Left lobe of liver (tissue), 2 donors: ENCODE measurements at places on chromosomes 7 and 10. TPM values are rescaled to one million over a fixed set of nuclear protein-coding genes. Genes with fewer than 3 reads are reported as not detected.

The SPAM1 gene
- total RNA-seq = not detected

The PLPP4 gene
- total RNA-seq = 0.48 TPM

The TMEM236 gene
- 0.15 TPM for total RNA-seq

The CYTH3 gene
- 3.8 TPM for total RNA-seq

The RAPGEF5 gene
- total RNA-seq = 21.2 TPM

The MYH16 gene
- total RNA-seq = not detected

The CALML3 gene
- total RNA-seq = not detected

The SPDYE2 gene
- total RNA-seq = not detected

The MEIG1 gene
- not detected for total RNA-seq

The HGF gene
- total RNA-seq = 19.2 TPM

The C7orf33 gene
- total RNA-seq = not detected

The PKD2L1 gene
- 0.20 TPM for total RNA-seq

The COA1 gene
- total RNA-seq = 16.0 TPM

The SPDYE1 gene
- not detected for total RNA-seq

The NUTM2A gene
- total RNA-seq = 1.1 TPM

The PTPN20 gene
- total RNA-seq = 0.08 TPM

The BTBD16 gene
- 1.5 TPM for total RNA-seq

DNA sequence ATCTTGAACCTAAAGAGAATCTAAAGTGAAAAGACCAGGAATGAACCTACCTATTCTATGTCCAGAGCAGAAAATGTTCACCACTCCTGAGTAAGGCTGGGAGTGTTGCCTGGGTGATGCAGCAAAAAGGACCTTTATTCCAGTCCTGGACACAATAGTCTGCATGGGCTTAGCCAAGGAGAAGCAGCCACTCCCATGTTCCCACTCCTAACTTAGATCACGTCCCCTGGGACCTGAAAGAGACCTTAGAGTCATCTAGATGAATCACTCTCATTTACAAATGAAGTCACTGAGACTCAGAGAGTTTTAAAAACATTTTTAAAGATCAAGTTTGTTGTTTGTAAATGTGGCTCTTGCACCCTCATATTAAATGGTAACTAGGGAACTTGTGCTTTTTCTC is 763.4 kb downstream of the KCNMA1 start:
- no peak for DNase-seq

- DNase-seq = no peak
Observed at GRCh38 chr10:13525663-13526062, 3.2 kb downstream of the BEND7 start.

DNA sequence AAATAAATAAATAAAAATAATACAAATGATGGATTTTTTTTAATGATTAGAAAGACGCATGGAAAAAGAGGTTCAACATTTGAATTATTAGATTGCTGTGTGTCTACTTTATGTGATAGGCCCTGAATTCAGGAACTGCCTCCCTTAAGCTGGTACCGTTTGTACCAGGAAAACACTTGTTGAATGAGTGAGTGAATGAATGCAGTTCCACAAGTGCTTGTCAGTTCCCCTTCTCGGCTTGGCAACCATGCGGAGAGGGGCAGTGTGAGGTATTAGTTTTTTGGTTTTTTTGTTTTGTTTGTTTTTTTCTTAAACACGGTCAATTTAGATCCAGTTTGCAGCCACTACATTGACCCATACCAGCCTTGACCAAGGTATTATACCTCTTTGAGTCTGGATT is 2.1 kb upstream of the DPY19L1 start:
- DNase-seq = no peak

GRCh38 chr10:44878706-44879530 is 32.2 kb upstream of the TMEM72 start:
- DNase-seq = peak; percentile 84

- DNase-seq = no peak
Observed at GRCh38 chr7:16023046-16023445, 336.6 kb upstream of the MEOX2 start.

GRCh38 chr10:26681076-26681475 is 16.4 kb upstream of the PDSS1 start:
- DNase-seq = no peak

- no peak for DNase-seq
Observed at GRCh38 chr10:6504296-6504695, 75.8 kb downstream of the PRKCQ start.

- no peak for DNase-seq
Observed at GRCh38 chr7:45118889-45119331, 7.4 kb upstream of the TBRG4 start.

- DNase-seq = no peak
Observed at GRCh38 chr7:104363355-104363754, 35.0 kb downstream of the LHFPL3 start.

DNA sequence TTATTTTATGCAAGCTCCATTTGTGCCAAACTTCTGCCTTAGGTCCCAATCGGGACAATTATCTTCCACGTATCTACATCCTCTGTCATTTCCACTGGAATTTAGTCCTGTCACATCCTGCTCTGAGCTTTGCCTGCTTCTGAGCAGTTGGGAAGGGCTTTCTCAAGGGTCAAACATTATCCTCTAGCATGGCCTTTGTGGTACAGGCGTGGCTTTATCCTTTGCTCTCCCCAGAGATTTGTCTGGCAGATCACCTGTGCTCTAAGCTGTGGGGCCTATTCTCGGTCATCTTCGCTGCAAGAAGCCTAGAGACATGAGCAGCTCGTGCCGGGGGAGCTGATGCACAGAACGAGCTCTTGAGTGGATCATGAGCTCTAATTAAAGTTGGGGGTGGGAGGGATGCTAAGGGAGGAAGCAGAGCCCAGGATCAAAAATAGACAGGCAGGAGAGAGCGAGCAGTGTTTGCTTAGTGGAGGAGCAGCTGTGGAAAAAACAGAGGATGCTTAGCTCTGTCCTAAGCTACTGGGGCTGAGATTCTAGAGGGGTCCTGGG is 19.8 kb upstream of the TMEM273 start:
- DNase-seq = no peak

DNA sequence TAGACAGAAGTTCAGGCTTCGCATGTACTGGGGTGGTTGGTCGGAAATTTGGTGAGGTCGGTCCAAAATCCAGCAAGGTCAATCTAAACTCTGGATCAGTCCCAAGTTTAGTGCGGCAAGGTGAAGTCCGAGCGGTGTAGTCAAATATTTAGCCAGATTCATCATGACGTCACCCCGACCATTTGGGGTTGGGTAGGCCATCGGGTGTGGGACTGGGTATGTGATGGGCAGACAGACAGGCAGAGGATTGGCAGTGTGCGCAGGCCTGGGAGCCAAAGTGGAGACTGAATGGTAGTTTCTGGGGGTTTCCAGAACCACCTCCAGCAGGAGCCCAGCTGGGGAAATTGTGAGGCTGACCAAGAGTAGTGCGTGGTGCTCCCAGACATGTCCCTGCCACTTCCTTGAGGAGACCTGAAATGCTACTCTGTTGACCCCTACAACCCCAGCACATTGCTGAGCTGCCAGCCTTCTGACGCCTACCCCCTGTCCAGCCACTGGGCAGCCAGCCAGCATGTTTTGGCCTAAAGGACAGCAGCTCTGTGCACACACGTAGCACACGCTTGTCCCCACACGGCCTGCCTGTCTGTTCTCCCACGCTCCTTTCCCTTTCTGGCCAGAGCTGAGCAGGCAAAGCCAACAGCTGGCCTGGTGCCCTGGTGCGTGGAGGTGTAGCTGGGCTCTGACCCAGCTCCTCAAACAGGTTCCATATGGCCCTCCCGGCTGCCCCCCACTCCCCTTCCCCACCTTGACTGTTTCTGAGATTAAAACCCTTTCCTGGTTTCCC is 55.9 kb downstream of the FAM241B start:
- peak; percentile 96 for DNase-seq

GRCh38 chr10:8071006-8071405 is 16.5 kb downstream of the GATA3 start:
- DNase-seq = no peak

- DNase-seq = peak; percentile 56
Observed at GRCh38 chr10:58299580-58299979, 30.6 kb downstream of the CISD1 start.

DNA sequence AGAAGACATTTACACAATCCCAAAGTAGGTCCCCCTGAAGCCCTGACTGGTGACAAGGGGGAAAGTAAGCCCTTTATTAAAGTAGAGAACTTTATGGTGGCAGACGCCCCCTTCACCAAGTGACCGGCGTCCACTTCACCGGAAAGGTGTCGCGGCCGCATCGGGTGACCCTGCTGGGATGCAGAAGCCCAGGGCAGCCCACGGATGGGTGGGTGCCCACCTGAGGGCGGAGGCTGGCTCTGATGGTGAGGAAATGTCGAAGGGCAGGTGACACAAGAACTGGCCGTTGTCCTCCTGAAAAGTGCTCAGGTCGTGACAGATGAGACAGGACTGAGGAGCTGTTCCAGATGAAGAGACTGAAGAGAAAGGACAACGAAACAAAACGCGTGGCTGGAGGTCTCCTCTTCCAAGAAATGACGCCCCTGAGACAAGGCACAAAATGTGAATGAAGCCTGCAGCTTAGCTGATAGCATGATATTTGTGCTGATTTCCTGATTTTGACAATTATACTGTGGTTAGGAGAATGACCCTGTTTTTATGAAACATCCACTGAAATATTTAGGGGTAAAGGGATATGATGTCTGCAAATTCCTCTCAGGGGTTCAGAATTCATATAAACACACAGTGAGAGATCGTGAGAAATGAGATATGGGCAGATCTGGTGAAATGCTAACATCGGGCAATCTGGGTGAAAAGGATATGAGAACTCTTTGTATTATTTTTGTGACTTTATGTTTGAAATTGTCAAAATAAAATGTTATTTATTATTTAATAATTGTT is 123.9 kb downstream of the PRKAG2 start:
- DNase-seq = no peak

- no peak for DNase-seq
Observed at GRCh38 chr7:107446988-107447387, 22.9 kb upstream of the GPR22 start.

- no peak for DNase-seq
Observed at GRCh38 chr7:21089653-21090052, 303.0 kb upstream of the SP8 start.

DNA sequence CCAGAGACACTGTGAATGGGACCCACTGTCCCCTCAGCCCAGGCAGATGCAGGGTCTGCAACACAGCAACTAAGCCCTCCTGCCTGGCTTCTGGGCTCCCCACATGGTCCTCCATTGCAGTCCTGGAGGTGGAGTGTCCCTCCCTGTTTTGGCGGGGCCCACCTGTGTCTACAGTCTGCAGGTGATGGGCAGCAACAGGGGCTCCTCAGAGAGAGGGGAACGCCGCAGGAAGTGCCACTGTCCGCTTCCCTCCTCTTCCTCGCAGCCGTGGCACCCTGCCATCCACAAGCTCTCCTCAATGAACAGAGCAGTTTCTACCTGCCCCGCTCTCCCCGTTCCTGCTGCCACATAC is 9.3 kb downstream of the CAMK2G start:
- DNase-seq = no peak

DNA sequence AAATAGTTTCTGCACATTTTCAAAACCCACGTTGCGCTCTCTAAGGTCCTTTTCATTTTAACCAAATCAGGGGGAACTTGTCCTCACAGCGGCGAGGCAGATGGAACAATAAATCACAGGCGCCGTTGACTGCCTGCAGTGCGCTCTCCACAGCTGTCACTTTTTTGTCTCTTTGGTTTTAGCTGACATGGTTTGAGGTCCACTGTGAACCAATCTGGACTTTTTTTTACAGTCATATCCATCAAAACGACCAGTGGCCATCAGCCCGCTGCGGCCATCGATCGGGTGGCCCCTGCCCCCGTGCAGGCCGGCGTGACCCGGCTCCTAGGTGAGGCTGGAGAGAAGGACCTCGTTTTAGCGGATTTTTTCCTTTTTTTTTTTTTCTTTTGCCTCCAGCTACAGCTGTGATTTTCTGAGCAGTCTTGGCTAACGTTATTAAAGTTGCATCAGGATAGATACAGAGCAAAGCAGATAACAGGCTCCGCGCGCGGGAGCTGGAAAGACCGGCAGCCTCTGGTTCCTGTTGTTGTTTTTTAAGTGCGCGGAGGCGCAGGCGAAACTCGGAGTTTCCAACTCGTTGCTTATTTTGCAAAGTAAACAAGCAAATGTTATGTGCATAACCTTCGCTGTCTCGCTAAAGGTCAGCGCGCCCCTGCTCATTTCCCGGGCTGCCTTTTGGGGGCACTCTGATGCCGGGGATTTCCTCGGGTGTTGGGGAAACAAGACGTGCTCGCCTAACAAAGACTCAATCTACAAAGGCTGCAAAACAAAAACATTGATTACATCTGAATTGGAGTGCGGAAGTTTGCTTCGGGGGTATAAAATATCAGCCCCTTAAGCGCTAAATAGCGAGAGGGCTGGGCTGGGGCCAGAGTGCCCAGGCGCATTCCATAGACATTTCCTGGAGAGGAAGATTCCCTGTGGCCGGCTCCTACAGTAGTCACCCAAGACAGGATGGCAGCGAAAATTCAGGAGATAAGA is 414.8 kb upstream of the MKI67 start:
- DNase-seq = no peak

DNA sequence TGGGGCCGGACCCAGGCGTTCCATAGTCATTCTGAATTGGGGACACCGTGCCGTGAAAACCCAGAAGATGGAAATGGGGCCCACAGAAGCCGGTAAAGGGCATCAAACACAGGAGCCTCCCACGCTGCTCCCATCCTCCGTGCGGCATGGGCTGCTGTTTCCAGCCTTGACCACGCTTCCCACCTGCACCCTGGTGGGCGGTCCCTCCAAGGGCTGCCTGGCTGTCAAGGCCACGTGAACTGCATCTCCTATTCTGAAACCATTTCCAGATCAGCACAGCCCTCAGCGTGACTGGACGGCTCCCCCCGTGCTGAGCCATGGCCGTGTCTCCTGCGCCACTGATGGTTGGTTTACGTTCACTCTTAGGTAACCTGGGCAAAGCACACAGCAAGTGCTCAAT is 14.1 kb downstream of the CFAP46 start:
- DNase-seq = no peak

DNA sequence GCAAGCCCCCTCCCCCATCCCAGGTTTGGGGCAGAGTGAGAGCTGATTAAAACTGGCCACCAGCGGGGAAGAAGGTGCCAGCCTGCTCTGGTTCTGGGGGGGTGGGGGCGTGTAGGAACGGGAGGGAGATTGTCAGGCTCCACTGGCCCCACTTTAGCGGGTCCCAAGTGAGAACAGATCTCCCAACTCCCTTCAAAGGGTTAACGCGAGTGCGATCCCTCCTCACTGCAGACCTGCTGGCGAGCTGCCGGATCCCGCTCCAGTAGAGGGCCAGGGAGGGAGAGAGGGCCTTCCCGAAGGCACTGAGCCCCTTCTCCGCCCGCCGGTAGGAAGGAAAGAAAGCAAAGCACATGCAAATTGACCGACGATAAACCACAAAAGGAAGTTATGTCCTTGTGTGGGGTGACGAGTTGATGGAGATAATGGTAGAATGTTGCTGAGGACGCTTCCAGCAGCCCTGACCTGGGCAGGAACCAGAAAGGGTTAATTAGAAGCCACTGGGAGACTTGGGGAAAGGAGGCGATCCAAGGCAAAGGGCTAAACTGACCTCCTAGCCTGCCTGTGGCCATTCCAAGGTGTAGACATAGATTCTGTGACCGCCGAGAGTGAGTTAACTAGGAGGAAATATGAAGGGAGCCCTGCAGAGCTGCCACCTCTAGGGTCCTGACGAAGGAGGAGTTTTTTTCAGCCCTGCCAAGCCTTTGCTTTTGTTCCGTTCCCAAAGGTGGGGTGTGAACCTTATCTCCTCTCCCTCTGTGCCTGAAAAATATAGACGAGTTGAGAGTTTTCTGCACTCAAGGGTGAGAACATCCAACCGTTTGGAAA is 1.5 kb downstream of the NRG3 start:
- no peak for DNase-seq

GRCh38 chr7:24245362-24245761 is 38.6 kb upstream of the NPY start:
- DNase-seq = no peak
